ENCODE measurements at places on chromosomes 1 and 21. TPM values are rescaled to one million over a fixed set of nuclear protein-coding genes. Genes with fewer than 3 reads are reported as not detected.

GRCh38 chr1:32623775-32624174, 26.6 kb downstream of the ZBTB8OS start:
- no peak overlapping the region for H3K27ac ChIP-seq
- H3K36me3 ChIP-seq: no peaks in the 10 kb centered on the region
- no peaks in the 10 kb centered on the region for H3K27me3 ChIP-seq
- H3K4me1 ChIP-seq: no peaks in the 10 kb centered on the region
- no peak for DNase-seq

DNA sequence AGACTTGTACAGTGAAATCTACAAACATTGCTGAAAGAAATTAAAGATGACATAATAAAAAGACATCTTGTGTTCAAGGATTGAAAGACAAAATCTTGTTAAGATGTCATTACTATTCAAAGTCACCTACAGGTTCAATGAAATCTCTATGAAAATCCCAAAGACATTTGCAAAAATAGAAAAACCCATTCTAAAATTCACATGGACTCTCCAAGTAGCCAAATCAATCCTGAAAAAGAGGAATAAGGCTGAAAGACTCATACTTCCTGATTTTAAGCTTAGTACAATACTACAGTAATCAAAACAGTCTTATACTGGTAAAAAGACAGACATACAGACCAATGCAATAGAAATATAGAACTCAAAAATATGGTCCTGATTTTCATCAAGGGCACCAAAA, 78.6 kb downstream of the PCSK9 start:
- H3K4me1 ChIP-seq: no peaks in the 10 kb centered on the region
- no peak for DNase-seq
- H3K36me3 ChIP-seq: peaks cover 13% of the 10 kb centered on the region

The CFHR3 gene
- not detected for total RNA-seq

- no peak overlapping the region for H3K4me3 ChIP-seq
- no peak for DNase-seq
Observed at GRCh38 chr1:11617314-11617713, 36.9 kb downstream of the FBXO2 start.

GRCh38 chr1:174682419-174683008, 234.8 kb downstream of the GPR52 start:
- no peak for DNase-seq
- H3K27me3 ChIP-seq: no peaks in the 10 kb centered on the region
- no peaks in the 10 kb centered on the region for H3K36me3 ChIP-seq
- H3K4me3 ChIP-seq: no peak overlapping the region
- no peaks in the 10 kb centered on the region for H3K4me1 ChIP-seq

DNA sequence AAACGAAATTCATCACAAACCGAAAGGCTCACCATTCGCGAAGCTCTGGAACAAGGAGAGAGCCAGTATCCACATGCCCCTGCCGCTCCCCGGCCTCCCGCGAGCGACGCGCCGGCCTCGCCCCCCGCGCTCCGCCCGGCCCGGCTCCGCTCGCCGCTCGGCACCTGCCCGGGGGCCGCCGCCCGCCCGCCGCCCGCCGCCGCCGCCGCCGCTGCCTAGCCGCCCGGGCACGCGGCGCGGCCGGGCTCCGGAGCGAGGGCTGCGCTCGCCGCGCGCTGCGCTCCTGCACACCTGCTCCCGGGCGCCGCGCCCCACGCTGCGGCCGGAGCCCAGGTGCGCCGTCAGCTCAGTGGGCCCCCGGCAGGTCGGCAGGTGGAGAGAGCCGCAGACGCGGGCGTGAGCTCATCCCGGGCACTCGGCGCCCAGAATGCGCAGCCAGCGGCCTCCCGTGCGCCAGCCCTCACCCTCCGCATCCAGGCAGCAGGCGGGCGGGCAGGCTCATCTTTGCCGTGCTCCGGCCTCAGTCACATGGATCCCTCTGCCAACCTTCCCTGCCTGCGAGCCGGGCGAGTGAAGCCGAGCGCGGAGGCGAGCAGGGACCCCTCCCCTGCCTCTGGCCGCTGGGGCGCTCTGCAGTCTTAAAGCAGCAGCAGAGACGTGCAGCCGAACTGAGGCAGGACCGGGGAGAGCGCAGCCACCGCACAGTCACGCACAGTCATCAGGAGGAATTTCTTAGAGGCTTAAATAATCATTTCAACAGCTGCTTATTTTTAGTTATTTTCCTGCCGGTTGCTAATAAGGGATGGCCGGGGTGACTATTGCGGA, at the start of gene DSCAM:
Gene DSCAM (minus strand): TSS at position 572 of the 825 bp plus-strand sequence. CDS start 497 bp downstream, at position 75.
- H3K4me1 ChIP-seq: no peaks in the 10 kb centered on the region
- no peak within 1 kb of the TSS for H3K27ac ChIP-seq
- no peak within 1 kb of the TSS for H3K4me3 ChIP-seq
- no peak for DNase-seq

The ADPRS gene
- total RNA-seq: 30.0 TPM

- H3K4me1 ChIP-seq: peaks cover 23% of the 10 kb centered on the region
- H3K27ac ChIP-seq: peak overlapping the region; percentile 92
- DNase-seq: no peak
- H3K36me3 ChIP-seq: no peaks in the 10 kb centered on the region
- no peaks in the 10 kb centered on the region for H3K27me3 ChIP-seq
- peak overlapping the region; percentile 97 for H3K4me3 ChIP-seq
Observed at GRCh38 chr1:202145068-202145743, 669 bp upstream of the ARL8A start.

Measured in psoas muscle (tissue), 8 donors.